ENCODE measurements at places on chromosomes 2 and 18.

- no peak for DNase-seq
Measured at GRCh38 chr2:161436411-161436810, 20.3 kb downstream of the TBR1 start.

GRCh38 chr2:81648370-81648769 lies 1343.8 kb upstream of the LRRTM1 start:
- no peak for DNase-seq

DNA sequence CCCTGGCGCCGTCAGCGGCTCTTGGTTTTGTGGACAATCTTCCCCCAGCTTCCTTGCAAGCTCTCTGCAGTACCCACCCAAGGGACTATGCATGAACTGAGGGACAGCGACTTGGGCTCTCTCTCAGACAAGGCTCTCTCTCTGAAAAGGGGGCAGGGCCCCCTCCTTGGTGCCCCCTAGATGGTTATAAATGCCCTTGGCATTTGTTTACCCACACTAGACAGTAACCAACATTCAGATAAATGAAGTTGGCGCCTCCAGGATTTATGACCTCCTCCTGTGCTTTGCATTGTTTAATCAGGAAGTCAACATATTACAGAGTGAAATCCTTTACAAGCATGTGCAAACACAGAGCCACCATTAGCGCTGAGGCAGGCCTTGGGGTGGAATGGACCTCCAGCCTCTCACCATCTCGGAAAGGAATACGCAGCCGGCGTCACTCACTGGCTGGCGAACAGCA lies 547.4 kb upstream of the ID2 start:
- no peak for DNase-seq

GRCh38 chr2:150127346-150127990 lies 360.0 kb downstream of the RND3 start:
- no peak for DNase-seq

- no peak for DNase-seq
Measured at GRCh38 chr18:11078491-11078890, 70.9 kb downstream of the PIEZO2 start.

GRCh38 chr2:151465771-151466170 lies 56.1 kb downstream of the RIF1 start:
- DNase-seq: no peak

DNA sequence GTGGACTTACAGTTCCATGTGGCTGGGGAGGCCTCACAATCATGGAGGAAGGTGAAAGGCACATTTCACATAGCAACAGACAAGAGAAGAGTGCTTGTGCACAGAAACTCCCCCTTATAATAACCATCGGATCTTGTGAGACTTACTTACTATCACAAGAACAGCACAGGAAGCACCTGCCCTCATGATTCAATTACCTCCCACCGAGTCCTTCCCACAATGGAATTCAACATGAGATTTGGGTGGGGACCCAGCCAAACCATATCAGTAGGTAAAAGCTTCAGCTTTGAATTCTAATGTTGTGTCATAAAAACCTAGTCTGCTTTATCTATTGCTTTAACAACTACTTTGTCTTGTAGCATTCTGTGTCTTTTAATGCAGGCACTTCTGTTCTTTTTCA lies 140.4 kb upstream of the PIK3C3 start:
- DNase-seq: no peak

Measured in hematopoietic multipotent progenitor cell treated with erythropoietin and hydrocortisone succinate and interleukin-3 and kit ligand, for 8 days (in vitro differentiated cells).